Midbrain (tissue), 1 donor: ENCODE measurements at places on chromosomes 5 and 9.

DNA sequence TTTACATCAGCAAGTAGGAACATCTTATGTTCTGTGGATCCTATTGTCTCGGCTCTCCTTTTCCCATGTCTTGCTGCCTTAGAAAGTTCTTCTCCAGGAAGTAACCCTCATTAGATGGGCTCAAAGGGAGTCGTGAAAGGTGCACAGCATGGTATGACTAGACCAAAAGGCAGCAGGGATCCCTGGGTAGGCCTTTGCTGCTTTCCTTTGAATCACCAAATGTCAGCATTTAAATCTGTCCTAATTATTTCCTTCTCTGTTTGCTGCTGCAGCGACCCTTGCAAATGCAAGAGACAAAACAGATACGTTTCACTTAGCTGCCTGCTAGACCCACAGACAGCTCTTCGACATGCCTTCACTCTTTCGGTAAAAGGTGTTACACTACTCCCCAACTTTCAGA, 218.4 kb downstream of the ACTL7B start:
- DNase-seq, result no peak

DNA sequence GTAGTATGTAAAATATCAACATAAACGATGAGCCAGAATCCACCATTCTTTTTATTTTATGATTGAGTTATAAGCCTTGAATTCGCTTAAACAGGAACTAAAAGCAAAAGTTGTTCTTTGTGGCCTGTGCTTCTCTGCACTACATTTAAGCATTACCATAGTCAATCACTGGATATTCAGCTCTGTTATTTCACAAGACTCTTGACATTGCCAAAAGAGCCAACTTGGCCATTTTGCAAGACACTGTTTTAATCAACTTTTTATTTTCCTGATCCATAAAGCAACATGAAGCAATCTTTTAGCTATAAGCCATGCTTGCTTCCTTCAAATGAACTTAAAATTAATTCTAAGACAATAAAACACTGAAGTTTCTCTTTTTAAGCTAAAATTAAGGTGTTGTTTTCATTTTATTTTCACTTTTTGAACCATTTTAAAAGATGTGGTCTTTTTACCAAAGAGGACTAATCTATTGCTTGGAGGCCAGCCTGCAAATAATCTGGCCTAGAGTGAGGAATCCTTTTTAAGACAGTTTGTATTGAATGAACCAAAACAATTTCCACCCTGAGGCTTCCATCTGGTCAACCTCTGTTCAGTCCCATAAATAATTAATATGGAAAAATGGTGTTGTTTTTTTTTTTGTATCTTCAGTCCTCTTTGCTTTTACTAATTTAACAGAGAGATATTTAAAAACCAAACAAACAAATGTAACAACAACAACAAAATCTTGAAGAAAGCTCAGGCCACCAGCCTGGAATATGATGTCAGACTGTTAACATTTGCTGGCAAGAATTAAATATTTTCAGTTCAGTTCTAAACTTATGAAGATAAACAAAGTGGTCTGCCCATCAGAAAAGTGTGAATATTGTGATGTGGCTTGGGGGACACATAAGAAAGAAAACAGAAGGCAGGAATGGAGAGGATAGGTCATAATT, 274.4 kb downstream of the MARCHF11 start:
- DNase-seq, result no peak

DNA sequence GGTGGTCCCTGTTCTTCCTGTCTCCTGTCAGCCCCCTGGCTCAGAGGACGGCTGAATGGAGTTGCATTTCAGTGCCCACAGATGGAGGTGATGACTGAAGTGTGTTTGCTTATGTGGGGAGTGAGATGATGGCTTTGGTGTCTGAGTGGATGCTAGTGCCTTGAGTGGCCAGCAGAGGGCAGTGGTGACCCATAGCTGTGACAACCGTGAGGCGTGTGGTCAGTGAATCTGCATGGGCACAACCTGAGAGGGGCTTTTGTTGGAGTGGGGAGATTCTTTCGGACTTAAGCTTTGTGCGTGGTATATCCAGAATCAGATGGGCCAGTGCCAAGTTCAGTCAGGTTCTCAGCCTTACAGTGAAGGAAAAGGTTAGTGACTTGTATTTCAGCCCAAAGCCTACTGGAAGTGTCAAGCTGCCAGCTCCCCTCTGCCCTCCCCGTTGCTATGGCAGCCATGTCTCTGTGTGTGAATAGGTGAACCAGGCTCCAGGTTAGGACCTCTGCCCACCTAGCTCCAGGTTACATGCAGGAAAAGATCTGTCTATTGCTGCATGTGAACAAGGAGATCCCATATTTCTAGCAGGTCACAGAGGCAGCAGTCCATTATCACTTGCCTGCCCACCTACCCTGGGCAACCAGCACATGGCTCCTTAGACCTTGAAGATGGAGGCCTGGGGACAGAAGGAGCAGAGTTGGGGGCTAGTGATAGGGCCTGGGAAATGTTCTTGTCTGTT, 14.7 kb upstream of the CXXC5 start:
- peak; percentile 81 for DNase-seq

- DNase-seq, result no peak
These were observed 47.1 kb downstream of the SH3RF2 start for GRCh38 chr5:145983446-145983845.

DNA sequence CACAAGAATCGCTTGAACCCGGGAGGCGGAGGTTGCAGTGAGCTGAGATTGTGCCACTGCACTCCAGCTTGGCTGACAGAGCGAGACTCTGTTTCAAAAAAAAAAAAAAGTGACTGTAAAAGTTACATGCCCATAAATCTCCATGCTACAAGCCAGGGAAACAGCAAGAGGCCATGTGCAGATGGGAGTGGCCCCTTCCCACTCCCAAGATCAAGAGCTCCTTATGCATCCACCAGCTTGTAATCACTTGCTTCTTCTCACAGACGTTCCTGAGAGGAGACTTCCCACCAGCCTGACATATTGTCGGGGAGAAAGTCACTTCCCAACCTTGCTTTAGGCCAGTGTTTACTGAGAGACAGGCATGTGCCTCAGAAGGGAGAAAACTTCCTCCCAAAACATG, 45.6 kb upstream of the N4BP3 start:
- DNase-seq, result no peak

DNA sequence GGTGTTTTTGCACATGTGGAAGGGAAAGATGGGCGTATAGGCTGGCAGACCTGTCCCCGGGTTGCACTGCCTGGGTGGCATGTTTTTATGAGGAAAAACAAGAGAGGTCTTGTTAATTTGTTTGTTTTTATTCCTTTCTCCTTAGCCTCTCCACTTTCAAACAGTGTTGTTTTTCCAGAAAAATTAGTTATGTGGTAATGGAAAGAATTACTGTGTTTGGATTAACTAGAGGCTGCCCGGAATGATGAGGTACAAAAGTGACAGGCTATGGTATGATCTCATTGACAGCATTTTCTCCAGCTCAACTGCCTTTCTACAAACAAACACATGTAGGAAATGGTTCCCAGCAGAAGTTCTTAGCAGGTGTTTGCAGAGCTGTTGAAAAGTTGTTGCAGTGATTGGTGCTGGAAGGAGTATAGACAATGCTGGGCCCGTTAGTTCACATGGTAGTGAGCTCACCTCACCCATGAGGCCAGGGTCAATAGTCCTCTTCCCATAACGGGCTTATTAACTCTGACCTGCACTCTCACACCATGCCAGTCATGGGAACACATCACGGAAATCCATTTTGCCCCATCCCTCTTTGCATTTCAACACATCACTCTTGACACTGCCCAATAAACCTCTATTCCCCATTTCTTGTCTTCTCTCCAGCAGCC, 111.3 kb upstream of the SAP30L start:
- no peak for DNase-seq

GRCh38 chr5:145775893-145776444, 59.2 kb downstream of the PRELID2 start:
- no peak for DNase-seq

GRCh38 chr5:96626956-96627355, 35.2 kb upstream of the CAST start:
- DNase-seq, result no peak

- no peak for DNase-seq
These were observed 43.9 kb downstream of the HACD4 start for GRCh38 chr9:20987521-20987920.

- peak; percentile 47 for DNase-seq
These were observed 147.8 kb downstream of the SLC24A2 start for GRCh38 chr9:19641046-19641445.

DNA sequence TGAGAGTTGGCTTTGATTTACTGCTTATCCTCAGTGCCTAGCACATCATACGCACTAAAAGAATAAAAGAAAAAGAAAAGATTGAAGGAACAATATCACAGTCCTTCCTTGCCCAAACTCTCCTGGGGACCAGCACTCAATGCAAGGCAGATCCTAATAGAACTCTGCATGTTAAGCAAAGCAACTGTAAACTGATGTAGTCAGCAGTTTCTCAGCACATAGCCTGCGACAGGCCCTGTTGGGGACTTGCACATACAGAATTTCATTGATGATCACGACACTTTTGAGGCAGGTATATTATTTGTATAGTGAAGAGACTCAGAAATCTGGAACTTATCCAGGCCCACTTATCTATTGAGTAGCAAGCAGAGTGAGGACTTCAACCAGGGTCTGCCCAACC, 15.4 kb downstream of the NIPAL4 start:
- no peak for DNase-seq

DNA sequence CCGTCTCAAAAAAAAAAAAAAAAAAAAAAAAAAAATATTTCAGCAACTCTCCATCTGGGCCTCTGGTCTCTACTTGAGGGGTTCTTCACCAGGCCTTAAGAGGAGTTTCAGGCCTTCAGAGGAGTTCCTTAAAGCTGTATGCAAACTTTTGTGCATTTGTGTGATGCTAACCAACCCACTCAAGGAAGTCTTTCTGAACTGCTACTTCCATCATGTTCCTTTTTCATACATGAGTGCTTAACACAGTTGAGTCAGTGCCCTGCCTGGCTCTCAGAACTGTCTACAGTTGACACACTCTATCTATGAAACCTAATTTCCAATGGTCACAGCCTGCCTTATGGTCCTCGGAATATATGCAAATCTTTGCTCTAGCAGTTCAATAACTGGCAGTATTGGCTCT, 146.5 kb downstream of the MEF2C start:
- DNase-seq, result no peak

GRCh38 chr5:5558638-5559527, 136.4 kb downstream of the ICE1 start:
- no peak for DNase-seq

- no peak for DNase-seq
These were observed 62.7 kb upstream of the OSMR start for GRCh38 chr5:38783011-38783561.

DNA sequence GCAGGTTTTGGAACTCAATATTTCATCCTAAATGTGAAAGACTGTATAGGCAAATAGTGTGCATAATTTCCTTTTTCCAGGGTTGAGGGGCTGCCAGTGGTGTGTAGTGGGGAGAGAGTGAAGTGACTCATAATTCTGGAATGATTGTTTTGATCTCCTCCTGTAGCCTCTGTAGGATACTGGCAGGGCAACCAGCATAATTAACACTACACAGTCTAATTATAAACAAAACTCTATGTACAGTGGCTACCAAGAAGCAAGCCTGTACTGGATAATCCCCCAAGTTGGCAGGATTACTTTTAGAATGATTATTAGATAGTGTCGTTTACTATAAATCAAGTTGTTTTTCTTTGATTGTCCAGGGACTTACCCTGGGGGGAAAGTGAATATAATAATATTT, 32.2 kb downstream of the LNPEP start:
- DNase-seq, result no peak

GRCh38 chr9:133514460-133515239, 10.1 kb downstream of the MYMK start:
- DNase-seq, result peak; percentile 46

DNA sequence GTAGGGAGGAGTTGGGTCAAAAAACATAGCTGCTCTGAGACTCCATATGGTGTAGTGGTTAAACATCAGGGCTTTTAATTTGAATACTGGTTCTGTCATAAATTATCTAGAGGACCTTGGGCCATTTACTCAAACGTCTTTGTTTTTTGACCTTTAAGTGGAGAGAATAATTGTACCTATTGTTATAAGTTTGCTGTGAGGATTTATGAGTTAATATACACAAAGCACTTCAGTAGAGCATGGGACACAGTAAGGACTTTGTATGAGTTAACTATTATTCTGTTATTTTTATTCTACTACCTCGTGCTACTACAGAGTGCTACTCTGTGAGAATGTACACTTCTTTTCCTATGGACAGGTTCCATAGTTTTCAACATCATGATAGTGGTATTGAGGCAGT, 123.7 kb upstream of the TNC start:
- no peak for DNase-seq

GRCh38 chr5:35754481-35754880, 102.2 kb upstream of the IL7R start:
- DNase-seq, result no peak

DNA sequence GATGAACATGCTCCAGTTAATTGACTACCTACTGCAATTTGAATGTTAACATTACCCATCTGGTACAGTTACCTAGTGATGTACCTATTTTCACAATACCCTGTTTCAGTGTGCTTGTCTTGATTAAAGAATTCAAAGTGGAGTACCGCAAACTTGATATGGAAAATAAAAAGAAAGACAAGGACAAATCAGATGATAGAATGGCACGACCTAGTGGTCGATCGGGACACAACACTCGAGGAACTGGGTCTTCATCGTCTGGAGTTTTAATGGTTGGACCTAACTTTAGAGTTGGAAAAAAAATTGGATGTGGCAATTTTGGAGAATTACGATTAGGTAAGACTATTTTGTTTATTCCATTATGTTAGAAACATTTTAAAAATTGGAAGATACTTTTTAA, 33.5 kb downstream of the CSNK1G3 start:
- DNase-seq, result no peak

GRCh38 chr9:123775289-123776284, 154.3 kb downstream of the DENND1A start:
- no peak for DNase-seq

GRCh38 chr5:150488519-150489359, 19.2 kb upstream of the NDST1 start:
- peak; percentile 61 for DNase-seq

- no peak for DNase-seq
These were observed 176.4 kb downstream of the FGF18 start for GRCh38 chr5:171595801-171596231.

- no peak for DNase-seq
These were observed 2.5 kb downstream of the CD14 start for GRCh38 chr5:140630292-140631035.

DNA sequence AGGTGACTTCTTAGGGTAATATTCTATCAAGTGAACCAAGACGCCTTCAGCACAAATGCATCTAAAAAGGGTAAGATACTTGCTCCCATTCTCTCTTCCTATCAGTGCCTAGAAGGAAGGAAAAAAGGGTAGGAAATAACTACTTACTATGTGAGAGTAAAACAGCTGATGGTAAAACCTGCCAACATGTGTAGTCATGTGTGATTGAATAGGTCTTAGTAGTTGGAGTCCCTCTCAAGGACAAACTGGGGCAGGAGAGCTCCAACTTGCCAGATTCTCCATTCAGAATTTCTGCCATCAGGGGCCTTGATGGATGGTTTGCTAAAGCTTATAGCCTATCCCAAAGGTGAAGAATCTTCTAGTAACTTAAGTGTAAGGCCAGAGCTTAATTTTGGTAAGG, 5.2 kb downstream of the TSC1 start:
- DNase-seq, result no peak

GRCh38 chr5:28014779-28015178, 976.4 kb upstream of the CDH9 start:
- DNase-seq, result no peak

- no peak for DNase-seq
These were observed 436.5 kb downstream of the KIAA0825 start for GRCh38 chr5:94181895-94182294.

- DNase-seq, result no peak
These were observed 447.9 kb upstream of the SGCD start for GRCh38 chr5:155878991-155879575.

- no peak for DNase-seq
These were observed 583.6 kb downstream of the CCDC171 start for GRCh38 chr9:16136451-16136850.

GRCh38 chr5:157468293-157468965, 8.4 kb downstream of the NIPAL4 start:
- DNase-seq, result no peak
